ENCODE measurements at places on chromosomes 7 and 10. TPM values are rescaled to one million over a fixed set of nuclear protein-coding genes. Genes with fewer than 3 reads are reported as not detected.

GRCh38 chr10:79250259-79250658 is 97.0 kb upstream of the PPIF start:
- no peak for DNase-seq

DNA sequence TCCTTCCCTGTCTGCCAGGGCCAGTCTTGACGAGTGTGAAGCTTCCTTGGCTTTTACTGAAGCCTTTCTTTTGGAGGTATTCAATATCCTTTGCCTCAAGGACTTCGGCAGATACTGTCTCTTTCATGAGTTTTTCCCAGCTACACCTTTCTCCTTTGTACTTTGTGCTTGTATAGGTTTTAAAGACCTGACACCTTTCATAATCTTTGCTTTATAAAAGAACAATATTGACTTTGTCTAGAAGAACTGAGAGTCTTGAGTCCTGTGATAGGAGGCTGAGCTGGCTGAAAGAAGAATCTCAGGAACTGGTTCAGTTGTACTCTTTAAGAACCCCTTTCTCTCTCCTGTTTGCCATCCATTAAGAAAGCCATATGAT is 41.3 kb upstream of the CC2D2B start:
- DNase-seq, result no peak

DNA sequence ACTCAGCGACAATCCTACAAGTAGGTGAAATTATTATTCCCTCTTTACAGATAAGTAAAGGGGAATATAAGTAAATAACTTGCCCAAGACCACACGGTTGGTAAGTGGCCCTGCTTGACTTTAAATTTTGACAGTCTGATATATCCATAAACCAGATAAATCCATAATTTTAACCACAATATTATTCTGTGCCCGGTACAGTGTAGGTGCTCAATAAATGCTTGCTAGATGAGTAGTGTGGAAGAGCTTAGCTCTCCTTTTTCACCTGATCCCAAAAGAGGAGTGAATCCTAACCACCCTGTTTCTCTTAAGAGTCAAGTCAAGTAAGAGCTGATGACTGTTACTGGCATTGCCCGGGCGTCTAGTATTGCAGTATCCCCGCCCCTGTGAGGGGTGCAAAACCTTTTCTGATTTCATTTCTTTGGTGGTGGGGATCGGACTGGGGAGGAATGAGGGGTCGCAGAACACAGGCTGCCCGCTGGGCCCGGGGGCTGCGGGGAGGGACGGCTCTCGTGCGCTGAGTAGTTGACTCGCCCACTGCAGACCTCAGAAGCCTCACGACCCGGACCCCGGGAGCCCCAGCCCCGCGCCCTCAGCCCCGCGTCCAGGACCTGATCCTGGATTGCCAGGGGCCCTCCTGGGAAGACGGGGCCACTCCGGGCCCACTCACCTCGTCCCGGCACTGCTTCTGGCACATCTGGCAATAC is 490 bp downstream of the KIN start:
- DNase-seq, result no peak

Gene PRPS1L1
- not detected for total RNA-seq

DNA sequence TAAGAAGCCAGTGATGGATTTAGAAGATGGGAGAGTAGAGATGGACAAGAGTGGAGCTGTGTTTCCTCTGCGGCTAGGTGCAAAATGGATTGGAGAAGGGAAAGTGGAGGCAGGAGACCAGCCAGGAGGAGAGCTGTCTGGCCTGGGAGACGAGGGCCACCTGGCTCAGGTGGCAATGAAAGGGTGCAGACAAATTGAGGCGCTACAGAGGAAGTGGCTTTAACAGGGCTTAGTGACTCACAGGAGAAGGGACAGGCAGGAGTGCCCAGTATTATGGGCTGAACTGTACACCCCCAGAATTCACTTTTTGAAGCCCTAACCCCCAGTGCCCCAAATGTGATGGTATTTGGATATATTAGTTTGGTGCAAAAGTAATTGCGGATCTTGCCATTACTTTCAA is 65.6 kb upstream of the DUSP5 start:
- DNase-seq, result no peak

Gene GPRIN2
- total RNA-seq, result not detected

- DNase-seq, result no peak
Measured at GRCh38 chr7:625376-625971, 101.0 kb upstream of the DNAAF5 start.

- DNase-seq, result no peak
Measured at GRCh38 chr7:100640517-100641440, 573 bp downstream of the TFR2 start.

Gene SEPTIN14
- total RNA-seq, result not detected

All from ovary (tissue), 10 donors.